Fibroblast of lung (primary cell): ENCODE measurements at places on chromosomes 5 and 9. TPM values are rescaled to one million over a fixed set of nuclear protein-coding genes. Genes with fewer than 3 reads are reported as not detected.
A peak's percentile ranks its signal among the peaks of the same experiment; 100 is the strongest.

CNTNAP3B gene
- 0.26 TPM in 1 of 2 replicates, not detected in the other for total RNA-seq

- DNase-seq, result peak; percentile 74
These were observed 4.3 kb upstream of the AHRR start for GRCh38 chr5:317086-317811.

SPATA31E1 gene
- not detected in 2 replicates for total RNA-seq

DNA sequence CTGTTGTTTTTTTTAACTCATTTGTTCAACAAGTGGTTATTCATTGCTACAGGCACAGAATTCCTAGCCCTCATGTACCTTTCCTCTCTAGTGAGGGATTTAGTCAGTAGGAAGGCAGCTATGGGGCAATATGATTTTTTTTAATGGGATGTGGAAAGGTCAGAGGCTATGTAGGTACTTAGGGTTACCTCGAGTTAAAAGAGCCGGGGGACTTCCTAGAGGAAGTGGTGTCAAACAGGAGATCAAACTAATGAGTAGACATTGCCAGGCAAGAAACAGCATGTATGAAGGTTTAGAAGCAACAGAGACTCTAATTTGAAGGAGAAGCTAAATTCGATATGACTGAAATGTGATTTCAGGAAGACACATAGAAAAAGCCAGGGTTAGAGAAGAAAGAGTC lies 50.7 kb downstream of the ITGA2 start:
- no peak for DNase-seq

CDX1 gene
- under 0.01 and 0.33 TPM in 2 replicates for total RNA-seq

DNA sequence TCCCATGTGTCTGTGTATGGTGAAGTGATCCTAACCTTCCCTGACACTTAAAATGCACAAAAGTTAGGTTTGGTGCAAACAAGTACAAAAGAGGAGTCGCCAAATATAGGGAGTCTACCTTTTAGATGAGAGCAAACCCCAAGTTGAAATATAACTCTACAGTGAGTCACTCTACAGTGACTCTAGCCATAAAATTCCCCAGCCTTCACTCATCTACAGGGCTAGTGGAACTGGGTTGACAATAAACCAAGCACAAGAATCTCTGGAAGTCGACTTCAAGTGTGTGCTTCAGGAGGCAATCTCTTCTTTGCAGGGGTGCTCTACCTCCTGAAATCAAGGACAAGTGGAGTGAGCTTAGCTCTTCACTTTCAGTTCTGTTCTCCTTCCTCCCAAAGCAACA lies 3.3 kb downstream of the SHISAL2B start:
- DNase-seq, result no peak

DNA sequence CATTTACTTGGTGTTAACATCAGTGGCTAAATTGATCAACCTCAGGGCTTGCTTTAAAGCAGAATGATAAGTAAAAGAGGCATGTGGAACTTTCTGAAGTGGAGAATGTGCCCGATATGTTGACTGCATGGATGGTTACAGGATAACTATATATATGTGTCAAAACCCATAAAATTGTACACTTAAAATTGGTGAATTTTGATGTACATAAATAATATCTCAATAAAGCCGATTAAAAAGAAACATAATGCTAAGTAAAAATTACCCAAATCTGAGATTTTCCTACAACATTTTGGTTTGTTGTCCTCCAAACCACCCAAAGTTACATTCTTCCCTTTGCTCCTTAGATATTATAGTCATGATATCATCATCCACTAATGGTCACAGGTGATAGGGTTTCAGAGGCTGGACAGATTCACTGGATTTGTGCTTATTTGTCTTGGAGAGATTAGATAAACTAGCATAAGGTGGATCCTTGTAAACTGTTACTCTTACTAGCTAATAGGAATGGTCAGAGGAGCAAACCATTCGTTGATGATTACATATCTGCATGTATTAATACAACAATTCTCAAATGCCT lies 119.7 kb upstream of the RPS23 start:
- no peak for DNase-seq

DNA sequence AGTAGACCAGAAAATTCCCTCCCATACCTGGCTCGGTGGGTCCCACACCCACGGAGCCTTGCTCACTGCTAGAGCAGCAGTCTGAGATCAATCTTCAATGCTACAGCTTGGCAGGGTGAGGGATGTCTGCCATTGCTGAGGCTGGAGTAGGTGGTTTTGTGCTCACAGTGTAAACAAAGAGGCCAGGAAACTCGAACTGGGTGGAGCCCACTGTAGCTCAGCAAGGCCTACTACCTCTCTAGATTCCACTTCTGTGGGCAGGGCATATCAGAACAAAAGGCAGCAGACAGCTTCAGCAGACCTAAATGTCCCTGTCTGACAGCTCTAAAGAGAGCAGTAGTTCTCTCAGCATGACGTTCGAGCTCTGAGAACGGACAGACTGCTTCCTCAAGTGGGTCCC lies 5.6 kb upstream of the GZMA start:
- no peak for DNase-seq

GGTA1 gene
- total RNA-seq, result under 0.01 TPM in 1 of 2 replicates, not detected in the other

- no peak for DNase-seq
These were observed 4.6 kb downstream of the NMRK1 start for GRCh38 chr9:75083188-75083970.

DNA sequence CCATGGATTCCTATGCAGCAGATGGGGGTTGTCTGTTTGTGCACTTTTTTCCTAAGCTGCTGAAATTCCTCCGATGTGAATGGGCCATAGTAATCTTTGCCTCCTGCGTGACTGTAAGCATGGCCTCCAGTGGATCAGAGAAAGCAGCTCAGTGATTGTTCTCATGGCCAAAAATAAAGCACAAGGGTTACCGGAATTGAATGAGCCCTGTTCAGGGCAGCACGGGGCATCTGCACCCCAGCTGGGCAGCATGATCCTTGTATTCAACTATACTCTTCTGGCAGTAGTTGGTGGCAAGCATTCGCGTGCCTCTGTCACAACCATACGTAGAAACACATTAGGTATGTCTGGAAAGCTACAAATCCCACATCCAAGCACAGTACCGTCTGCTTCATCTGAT lies 193.9 kb downstream of the RORB start:
- DNase-seq, result no peak

GRCh38 chr9:92820964-92821363 lies 56.3 kb upstream of the BICD2 start:
- DNase-seq, result no peak
